CD4-positive, alpha-beta memory T cell (primary cell): ENCODE measurements at places on chromosomes 13 and 19.

DNA sequence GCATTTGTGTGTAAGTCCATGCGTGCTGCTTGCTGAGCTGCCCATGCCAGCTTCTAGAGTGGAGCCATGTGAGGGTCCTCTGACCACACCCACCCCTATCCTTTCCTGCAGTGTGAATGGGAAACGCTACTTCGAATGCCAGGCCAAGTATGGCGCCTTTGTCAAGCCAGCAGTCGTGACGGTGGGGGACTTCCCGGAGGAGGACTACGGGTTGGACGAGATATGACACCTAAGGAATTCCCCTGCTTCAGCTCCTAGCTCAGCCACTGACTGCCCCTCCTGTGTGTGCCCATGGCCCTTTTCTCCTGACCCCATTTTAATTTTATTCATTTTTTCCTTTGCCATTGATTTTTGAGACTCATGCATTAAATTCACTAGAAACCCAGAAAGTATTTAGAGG is 10.3 kb downstream of the TBCB start:
- no peak for DNase-seq
- H3K36me3 ChIP-seq = peaks cover 18% of the 10 kb centered on the region
- no peak overlapping the region for H3K4me3 ChIP-seq
- H3K27ac ChIP-seq = no peak overlapping the region
- peaks cover 14% of the 10 kb centered on the region for H3K4me1 ChIP-seq
- H3K27me3 ChIP-seq = no peaks in the 10 kb centered on the region

DNA sequence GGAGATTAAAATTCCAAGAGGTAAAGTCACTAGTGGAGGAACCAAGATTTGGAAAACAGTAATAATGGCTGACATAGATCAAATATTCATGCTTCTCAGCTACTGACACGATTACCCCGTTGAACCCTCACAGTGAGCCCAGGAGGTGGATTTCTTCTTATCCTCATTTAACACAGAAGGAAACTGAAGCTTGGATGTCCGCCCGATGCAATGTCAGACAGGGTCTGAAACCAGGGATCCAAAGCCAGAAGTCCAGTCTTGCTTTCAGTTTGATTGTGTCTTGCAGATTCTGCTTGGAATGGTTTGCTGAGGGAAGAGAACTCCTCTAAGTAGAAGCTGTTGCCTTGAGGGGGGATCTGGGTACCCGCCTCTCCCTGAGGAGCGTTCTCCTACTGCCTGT is 404.7 kb downstream of the KCNRG start:
- DNase-seq = no peak
- H3K4me1 ChIP-seq = peaks cover 14% of the 10 kb centered on the region
- no peaks in the 10 kb centered on the region for H3K27me3 ChIP-seq
- H3K27ac ChIP-seq = no peak overlapping the region
- H3K4me3 ChIP-seq = no peak overlapping the region

GRCh38 chr13:51283371-51283770 is 56.1 kb upstream of the SERPINE3 start:
- H3K36me3 ChIP-seq = no peaks in the 10 kb centered on the region
- DNase-seq = no peak
- H3K27me3 ChIP-seq = no peaks in the 10 kb centered on the region

- no peaks in the 10 kb centered on the region for H3K27me3 ChIP-seq
- no peak overlapping the region for H3K27ac ChIP-seq
- H3K4me3 ChIP-seq = no peak overlapping the region
- H3K4me1 ChIP-seq = peaks cover 33% of the 10 kb centered on the region
Observed at GRCh38 chr19:54518844-54519243, 16.2 kb downstream of the LAIR2 start.

- no peak overlapping the region for H3K27ac ChIP-seq
- no peak overlapping the region for H3K4me3 ChIP-seq
- DNase-seq = no peak
Observed at GRCh38 chr13:71360041-71360440, 507.0 kb downstream of the DACH1 start.

- no peak overlapping the region for H3K4me3 ChIP-seq
- H3K36me3 ChIP-seq = no peaks in the 10 kb centered on the region
- no peaks in the 10 kb centered on the region for H3K27me3 ChIP-seq
- H3K4me1 ChIP-seq = no peaks in the 10 kb centered on the region
- H3K27ac ChIP-seq = no peak overlapping the region
Observed at GRCh38 chr19:28301961-28302360, 911.0 kb downstream of the UQCRFS1 start.

GRCh38 chr19:30228113-30228834 is 143.9 kb upstream of the ZNF536 start:
- no peak for DNase-seq
- peaks cover 14% of the 10 kb centered on the region for H3K4me1 ChIP-seq
- H3K27me3 ChIP-seq = peaks cover 10% of the 10 kb centered on the region

DNA sequence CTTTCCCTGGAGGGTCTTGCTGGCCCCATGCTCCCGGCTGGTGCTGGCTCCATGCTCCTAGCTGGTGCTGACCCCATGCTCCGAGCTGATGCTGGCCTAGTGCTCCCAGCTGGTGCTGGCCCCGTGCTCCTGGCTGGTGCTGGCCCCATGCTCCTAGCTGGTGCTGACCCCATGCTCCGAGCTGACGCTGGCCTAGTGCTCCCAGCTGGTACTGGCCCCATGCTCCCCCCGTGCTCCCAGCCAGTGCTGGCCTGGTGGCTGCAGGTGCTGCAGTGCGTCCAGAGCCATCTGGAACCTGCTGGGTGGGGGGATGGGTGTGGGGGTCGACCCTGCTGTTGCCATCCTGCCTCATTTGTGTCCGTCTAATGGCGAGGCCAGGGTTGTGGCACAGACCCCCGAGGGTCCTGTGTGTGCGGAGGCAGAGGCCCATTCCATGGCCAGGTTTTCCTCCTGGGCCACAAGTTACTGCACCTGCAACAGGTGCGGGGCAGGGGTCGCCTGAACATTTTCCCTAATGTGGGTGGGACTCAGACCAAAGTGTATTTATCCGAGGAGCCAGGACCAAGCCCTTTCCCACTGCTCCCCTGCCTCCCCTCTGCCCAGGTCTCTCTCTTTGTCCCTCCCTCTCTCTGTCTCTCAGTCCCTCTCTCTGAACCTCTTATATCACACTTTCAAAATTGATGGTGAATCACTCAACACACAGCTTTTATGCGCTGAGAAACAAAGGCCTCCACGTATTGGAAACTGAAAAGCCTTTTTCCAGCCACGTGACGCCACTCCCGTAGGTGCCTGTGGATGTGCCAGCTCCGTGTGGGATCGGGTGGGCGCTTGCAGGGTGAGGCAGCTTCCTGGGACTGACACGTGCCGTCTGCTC is 45.1 kb downstream of the MCF2L start:
- no peaks in the 10 kb centered on the region for H3K36me3 ChIP-seq
- H3K4me1 ChIP-seq = no peaks in the 10 kb centered on the region
- no peak overlapping the region for H3K27ac ChIP-seq
- H3K4me3 ChIP-seq = no peak overlapping the region

GRCh38 chr19:29044037-29044436 is 168.9 kb downstream of the UQCRFS1 start:
- H3K4me3 ChIP-seq = no peak overlapping the region
- DNase-seq = no peak
- no peaks in the 10 kb centered on the region for H3K36me3 ChIP-seq
- no peaks in the 10 kb centered on the region for H3K4me1 ChIP-seq
- no peak overlapping the region for H3K27ac ChIP-seq

DNA sequence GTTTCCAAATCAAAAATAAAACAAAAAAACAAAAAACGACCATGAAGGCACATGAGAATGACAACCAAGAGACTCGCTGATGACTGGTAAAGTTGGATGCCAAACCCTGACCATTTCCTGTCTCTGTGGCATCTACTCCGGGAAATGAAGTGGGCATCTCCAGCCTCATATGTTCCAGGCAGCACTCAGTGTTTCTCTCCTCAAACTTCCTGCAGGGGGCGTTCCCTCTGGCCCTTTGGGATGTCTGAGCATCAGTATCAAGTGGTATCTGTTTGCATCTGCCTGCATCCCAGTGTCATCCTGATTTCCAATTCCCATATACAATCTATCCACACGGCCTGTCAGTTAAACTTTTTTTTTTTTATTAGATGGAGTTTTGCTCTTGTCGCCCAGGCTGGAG is 9.8 kb upstream of the SIGLEC12 start:
- no peaks in the 10 kb centered on the region for H3K36me3 ChIP-seq
- no peak for DNase-seq
- H3K4me1 ChIP-seq = no peaks in the 10 kb centered on the region
- H3K27ac ChIP-seq = no peak overlapping the region
- H3K27me3 ChIP-seq = peaks cover 4% of the 10 kb centered on the region

DNA sequence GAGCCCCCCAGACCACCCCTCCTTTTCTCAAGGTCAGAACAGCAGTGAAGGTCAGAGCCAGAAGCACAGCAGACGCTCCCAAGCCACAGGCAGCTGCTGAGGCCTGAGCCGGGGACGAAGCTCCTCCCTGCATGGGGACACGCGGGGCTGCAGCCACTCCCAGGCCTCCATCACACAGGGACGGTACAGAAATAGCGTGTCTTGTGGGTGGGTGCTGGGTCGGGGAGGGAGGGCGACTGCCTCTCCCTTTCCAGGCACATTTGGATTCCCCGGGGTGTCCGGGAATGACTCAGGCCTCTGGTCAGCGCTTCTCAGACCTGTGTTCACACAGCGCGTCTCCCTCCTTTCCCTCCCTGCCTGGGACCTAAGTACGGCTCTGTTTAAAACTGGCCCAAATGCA is 33.2 kb downstream of the RASA3 start:
- H3K4me3 ChIP-seq = no peak overlapping the region
- no peak for DNase-seq
- no peaks in the 10 kb centered on the region for H3K27me3 ChIP-seq
- H3K27ac ChIP-seq = no peak overlapping the region

DNA sequence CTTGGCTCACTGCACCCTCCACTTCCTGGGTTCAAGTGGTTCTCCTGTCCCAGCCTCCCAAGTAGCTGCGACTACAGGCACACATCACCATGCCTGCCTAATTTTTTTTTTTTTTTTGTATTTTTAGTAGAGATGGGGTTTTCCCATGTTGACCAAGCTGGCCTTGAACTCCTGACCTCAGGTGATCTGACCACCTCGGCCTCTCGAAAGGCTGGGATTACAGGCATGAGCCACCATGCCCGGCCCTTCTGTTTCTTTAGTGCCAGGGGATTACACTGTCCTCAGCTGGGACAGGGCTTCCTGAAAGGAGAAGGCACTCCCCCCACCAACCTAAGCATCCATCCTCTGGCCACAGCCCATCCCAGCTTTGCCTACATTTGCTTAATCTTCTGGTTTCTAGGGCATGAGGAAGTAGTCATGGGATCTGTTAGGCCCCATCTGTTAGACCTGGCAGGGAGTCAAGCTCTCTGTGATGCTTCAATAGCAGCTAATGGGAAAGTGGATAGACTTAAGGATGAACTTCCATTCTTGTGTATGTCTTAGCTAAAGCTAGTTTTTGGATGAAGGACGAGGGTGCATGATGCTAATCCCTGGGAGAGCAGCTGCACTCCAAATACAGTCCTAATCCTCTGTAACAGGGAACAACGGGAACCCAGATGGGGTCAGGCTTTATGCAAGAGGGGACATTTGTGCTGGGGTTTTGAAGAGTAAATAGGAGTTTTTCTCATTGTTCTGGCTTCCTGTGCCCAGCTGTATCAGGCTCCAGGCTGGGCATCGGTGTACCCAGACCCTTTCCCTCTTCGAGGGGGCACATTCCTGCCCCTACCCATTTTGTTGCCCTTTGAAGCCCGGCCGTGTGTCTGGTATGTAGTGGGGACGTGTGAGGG is 2.6 kb downstream of the VAV1 start:
- no peak overlapping the region for H3K4me3 ChIP-seq
- no peak for DNase-seq
- peaks cover 58% of the 10 kb centered on the region for H3K4me1 ChIP-seq
- peak overlapping the region; percentile 26 for H3K27ac ChIP-seq
- no peaks in the 10 kb centered on the region for H3K27me3 ChIP-seq

- no peak overlapping the region for H3K4me3 ChIP-seq
- no peak for DNase-seq
- H3K27me3 ChIP-seq = no peaks in the 10 kb centered on the region
- H3K36me3 ChIP-seq = no peaks in the 10 kb centered on the region
- no peak overlapping the region for H3K27ac ChIP-seq
- H3K4me1 ChIP-seq = no peaks in the 10 kb centered on the region
Observed at GRCh38 chr19:5250127-5250659, 90.4 kb downstream of the PTPRS start.

- H3K4me3 ChIP-seq = no peak overlapping the region
- H3K4me1 ChIP-seq = no peaks in the 10 kb centered on the region
- DNase-seq = no peak
- peaks cover 27% of the 10 kb centered on the region for H3K36me3 ChIP-seq
- H3K27ac ChIP-seq = no peak overlapping the region
Observed at GRCh38 chr13:111252446-111253364, 67.7 kb upstream of the TEX29 start.

- no peaks in the 10 kb centered on the region for H3K27me3 ChIP-seq
- H3K4me1 ChIP-seq = peaks cover 22% of the 10 kb centered on the region
- H3K4me3 ChIP-seq = no peak overlapping the region
Observed at GRCh38 chr13:21446656-21447055, 12.4 kb downstream of the ZDHHC20 start.

- H3K36me3 ChIP-seq = no peaks in the 10 kb centered on the region
- no peak overlapping the region for H3K27ac ChIP-seq
- no peaks in the 10 kb centered on the region for H3K27me3 ChIP-seq
- DNase-seq = no peak
Observed at GRCh38 chr13:45678282-45678681, 23.8 kb upstream of the CBY2 start.

DNA sequence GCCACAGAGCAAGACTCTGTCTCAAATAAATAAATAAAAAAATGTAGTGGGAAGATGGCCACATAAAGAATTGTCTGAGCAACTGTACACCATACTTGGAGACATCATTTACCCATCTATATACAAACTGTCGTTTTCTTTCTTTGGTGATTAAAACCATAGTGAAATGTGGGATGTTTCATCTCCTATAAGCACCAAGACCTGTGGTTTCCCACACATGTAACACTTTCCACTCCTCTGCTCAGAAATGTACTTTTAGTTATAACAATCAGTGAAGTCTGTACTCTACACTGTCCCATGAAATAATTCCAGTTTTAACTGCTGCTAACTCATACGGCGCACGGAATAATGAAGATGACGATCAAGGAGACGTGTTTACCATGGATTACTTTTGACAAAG is 18.3 kb downstream of the PDCD5 start:
- no peak overlapping the region for H3K4me3 ChIP-seq
- no peaks in the 10 kb centered on the region for H3K27me3 ChIP-seq

DNA sequence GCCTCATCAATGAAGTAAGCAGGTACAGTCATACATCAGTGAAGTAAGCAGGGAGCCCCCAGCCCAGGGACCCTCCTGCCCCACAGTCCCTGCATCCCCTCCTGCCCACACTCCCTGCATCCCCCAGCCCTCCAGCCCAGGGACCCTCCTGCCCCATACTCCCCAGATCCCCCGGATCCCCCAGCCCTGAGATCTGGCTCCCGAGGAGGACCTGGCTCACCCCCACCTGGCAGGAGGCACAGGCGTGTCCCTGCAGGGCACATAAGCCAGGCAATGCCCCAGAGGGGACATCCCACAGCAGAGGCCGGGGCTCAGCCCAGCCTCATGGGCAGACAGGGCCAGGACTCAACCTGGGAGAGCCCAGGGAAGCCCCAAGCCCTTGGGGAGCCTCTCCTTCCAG is 53.6 kb upstream of the TPM4 start:
- H3K4me1 ChIP-seq = no peaks in the 10 kb centered on the region
- no peak overlapping the region for H3K4me3 ChIP-seq
- H3K27ac ChIP-seq = no peak overlapping the region
- no peaks in the 10 kb centered on the region for H3K27me3 ChIP-seq
